AG10803 (cell line): ENCODE measurements at places on chromosomes 12 and 14.
A peak's percentile ranks its signal among the peaks of the same experiment; 100 is the strongest.

GRCh38 chr12:97995559-97995958 is 519.8 kb upstream of the TMPO start:
- no peak for DNase-seq

GRCh38 chr14:75286313-75286712 is 7.7 kb downstream of the FOS start:
- no peak for DNase-seq

DNA sequence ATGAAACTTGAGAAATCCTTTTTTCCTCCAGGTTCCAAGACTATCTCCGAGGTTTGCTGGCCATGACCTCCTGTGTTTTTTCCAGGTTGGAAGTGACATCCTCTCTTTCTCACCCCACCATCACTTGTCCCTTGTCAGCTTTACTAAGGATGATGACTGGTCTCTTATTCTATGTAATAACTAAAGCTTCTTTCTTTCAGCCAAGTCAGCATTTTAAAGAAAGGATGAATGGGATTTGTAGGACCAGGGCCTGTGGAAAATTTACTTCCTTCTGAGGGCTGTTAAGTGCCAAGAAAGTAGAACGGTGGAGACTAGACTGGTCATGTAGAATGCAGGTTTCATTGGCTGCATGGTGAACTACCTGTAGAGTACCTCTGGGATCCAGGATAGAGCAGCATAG is 73.6 kb downstream of the FIGNL2 start:
- DNase-seq: no peak

GRCh38 chr12:54222609-54223008 is 33.8 kb upstream of the SMUG1 start:
- peak; percentile 97 for DNase-seq

DNA sequence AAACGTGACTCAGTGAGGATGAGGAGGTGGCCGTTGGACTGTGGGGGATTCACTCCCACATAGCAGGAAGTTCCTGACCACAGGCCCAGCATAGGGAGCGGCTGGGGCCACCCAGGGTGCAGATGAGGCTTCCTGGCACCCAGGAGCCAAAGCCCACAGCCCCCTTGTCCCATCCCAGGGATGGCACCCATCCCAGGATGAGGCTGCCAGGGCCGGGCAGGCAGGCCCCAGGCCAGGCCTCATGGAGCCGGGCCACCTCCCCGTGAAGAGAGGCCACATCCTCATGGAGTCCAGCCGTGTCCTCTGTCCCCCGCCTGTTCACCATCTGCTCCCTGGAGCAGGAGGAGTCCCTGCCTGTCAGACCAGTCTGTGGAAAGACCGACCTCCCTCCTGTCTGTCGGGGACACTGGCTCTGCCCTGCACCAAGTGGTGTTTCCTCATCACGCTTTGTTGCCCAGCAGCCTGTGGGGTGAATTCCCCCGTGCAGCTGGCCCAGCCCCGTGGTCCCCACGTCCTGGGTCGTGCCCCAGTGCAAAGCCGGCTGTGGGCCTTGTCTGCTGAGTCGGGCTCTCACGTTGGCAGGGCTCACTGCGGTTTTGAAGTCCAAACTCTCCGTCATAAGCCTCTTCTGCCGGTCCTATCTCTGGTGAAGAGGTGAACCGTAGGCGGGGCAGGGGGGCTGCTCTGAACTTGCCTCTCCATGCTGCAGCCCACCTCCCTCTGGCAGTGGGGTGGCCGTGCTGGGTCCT is 24.5 kb downstream of the MMP17 start:
- peak; percentile 49 for DNase-seq

DNA sequence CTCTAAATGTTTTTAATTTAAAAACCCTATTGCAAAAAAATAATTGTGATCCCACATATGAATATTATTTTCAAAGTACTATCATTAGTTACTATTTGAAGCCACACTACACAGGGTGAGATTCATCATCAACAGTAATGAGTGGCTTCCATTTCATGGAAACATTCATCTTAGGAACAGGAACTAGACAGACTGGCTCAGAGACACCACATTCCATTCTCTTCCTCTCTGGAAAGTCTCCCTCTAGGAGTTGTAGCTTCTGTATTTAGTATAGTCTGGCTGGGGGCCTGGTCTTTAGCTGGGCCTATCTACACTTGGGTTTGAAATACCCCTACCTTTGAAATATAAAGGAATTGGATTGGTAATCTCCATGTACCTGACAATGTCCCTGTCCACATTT is 6.2 kb upstream of the VDR start:
- DNase-seq: peak; percentile 37

- DNase-seq: peak; percentile 89
Observed at GRCh38 chr12:47903927-47904712, 674 bp downstream of the VDR start.

GRCh38 chr12:10771132-10771733 is 31.2 kb downstream of the TAS2R7 start:
- DNase-seq: peak; percentile 39

GRCh38 chr12:58066296-58066695 is 124.9 kb downstream of the ATP23 start:
- DNase-seq: no peak

DNA sequence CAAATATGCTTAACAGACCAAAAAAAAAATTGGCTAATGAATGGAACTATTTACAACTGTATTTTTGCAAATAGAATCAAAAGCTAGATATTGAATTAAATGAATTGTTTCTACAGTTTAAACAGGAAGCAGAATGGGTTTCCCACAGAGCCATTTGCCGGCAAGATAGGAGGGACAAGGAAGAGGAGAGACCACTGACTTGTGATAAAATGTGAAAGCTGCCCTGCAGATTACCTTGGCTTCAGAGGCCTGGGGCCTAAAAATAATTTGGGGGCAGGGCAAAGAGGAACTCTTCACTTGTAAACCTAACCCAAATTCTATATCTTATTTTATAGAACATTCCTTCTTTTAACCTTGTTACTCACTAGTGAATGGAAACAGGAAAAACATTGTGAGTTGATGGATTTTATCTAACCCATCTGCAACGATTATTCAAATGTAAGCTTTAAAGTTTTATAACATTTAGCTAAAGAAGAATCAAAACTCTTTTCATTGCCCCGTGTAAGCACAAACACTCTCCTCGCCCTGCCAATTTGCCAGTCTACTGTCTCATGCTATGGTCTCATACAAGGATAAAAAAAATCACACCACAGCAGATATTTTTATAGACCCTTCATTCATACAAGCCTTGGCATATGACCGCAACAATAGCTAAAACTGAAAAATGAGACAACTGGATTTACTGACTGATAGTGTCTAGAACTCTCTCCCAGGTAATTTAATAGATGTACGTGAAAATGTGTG is 49.5 kb upstream of the MDM1 start:
- no peak for DNase-seq

- peak; percentile 97 for DNase-seq
Observed at GRCh38 chr12:75814851-75815754, 216.5 kb downstream of the PHLDA1 start.

GRCh38 chr14:68143341-68143841 is 323.8 kb downstream of the RAD51B start:
- peak; percentile 98 for DNase-seq

DNA sequence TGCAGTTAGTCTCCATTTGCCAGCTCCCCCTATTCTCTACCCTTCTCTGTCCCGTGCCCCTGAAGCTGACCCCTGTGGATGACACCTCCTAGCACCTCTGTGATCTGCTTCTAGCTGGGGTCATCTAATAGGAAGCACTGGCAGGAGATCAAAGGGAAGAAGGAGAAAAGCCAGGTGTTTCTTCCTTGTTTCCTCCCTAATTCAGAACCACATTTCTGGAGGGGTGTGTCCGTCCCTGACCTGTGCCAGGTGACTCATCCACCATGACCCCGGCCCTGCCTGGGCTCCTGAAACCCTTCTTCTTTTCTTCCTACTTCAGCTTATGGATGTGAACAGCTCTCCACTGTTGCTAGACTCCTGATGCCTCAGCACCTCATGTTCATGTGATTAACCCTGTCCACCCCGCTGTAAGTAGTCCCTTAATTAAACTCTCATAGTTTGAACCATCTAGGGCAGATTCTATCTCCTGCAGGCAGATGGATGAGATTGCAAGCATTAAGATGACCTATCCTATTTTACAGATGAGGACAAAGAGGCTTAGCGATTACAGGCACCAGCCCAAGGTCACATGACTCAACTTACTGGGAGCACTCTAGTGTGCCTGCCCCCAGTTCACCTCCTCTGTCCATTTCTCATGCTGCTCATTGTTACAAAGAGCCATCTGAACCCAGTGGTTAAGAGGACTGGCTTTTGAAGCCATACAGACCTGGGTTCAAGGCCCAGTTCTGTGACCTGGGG is 770.5 kb downstream of the MED13L start:
- no peak for DNase-seq

GRCh38 chr12:2239381-2239871 is 186.6 kb downstream of the CACNA1C start:
- DNase-seq: no peak

DNA sequence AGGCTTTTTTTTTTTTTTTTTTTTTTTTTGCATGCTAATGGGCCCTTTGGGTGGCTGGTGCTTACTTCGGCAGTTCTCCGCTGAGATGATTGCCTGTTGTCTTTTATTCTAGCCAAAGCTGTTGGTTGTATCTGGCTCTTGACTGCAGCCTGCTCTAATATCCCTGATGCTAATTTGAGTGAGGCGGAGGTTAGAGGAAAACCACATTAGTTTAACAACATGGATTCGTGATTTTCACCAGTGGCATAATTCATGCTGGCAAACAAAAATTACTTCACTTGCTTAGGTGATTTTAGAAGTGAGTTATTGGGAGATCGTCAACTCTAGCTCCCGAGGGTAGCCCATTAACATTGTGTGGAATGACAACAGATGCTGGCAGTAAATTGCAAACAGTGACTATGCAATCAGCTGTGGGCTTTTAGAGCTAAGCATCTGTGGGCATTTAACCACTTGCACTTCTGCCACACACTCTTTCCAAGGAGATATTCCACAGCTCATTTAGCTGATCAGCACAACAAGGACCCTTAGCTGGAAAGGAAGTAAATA is 97.6 kb upstream of the ZDHHC17 start:
- DNase-seq: peak; percentile 73

DNA sequence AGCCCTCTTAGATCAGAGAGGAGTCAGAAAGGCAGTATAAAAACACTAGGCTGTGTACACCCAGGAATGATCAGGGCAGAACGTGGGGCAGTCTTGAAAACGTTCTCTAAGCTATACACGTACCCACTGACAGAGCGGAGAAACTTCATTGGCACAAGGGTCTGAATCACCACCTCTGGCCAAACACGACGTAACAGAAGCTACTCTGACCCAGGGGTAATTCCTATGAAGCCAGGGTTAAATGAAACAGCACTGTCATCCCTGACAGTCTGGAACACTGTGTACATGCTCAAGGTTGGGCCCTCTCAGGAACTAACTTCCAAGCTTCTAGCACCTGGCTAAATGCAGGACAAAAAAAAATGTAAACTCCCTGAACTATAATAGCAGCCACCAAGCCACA is 38.4 kb downstream of the PARP11 start:
- no peak for DNase-seq

DNA sequence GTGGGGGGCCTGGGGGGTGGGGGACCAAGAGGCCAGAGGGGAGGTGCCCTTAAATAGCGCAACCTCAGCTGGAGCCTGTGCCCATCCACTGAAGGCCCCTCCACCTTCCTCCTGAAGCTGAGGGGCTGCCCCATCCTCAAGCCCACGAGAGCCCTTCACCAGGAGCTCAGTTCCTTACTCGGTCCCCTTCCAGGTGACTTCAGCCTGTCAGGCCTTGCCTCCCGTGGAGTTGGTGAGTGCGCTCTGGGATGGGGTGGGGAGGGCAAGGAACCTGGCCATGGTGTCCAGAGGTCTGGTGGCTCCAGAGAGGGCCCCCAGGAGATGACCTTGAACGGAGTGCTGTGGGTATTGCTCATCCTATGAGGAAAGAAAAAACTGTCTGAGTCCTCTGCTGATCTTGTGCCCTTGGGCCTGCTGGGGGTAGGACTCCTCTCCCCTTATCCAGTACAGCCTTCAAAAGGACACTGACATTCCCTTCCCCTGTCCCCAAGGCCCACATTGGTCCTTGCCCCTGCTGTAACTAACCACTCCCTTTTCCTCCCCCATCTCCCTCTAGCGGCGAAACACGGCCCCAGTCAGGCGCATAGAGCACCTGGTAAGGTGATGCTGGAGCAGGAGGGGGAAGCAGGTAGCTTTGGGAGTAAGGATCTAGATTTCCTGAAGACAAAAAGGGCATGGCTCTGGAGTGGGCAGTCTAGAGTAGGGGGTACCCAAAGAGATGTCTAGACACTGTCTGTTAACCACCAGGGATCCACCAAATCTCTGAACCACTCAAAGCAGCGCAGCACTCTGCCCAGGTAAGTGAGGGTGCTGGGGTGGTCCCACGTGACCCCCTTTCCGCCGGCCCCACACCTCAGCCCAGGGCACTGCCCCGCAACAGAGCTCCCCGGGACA is 3.6 kb downstream of the TNS2 start:
- DNase-seq: no peak

GRCh38 chr14:75340921-75341320 is 62.3 kb downstream of the FOS start:
- no peak for DNase-seq

DNA sequence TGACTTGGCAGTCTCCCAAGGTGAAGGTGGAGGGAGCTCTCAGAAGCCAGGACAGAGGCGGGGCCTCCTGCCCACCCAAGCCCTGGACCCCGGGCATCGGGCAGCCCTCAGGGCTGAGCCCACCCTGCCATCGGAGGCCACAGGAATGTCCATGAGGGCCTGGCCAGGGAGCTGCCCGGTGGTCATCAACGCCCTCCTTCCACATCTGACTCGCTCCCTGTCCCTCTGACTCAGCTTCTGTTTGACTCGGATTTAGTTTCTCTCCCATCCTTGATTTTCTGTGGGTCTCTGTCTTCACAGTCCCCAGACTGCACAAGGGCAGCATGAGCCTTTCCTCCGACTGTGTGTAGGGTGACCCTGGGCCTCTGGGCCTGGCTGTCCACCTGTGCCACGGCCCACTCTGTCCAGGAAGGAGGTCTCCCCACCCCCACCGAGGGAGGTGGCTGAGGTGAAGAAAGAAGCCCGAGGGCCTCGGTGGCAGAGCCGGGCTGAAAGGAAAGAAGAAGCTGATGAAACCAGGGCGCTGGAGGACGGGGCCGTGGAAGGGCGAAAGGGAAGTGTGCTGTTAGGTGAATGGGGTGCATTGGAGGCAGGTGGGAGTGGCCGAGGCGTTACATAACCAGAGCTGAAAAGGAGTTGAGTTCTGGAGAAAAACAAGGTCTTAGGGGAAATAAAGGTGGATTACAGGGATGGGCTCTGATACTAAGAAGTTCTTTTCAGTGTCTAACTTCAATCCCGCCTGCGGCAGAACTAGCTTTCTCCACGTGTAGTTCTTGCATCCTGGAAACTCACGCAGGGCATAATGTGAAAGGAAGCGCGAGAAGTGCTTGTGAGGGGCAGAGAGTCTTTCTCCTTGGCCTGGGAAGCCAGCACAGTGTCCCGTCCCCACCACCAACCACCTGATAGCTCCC is 16.7 kb upstream of the TMEM106C start:
- peak; percentile 24 for DNase-seq

- DNase-seq: no peak
Observed at GRCh38 chr14:88829685-88830302, 5.3 kb downstream of the TTC8 start.

- DNase-seq: peak; percentile 65
Observed at GRCh38 chr14:74591899-74592298, 20.1 kb downstream of the LTBP2 start.
